ENCODE measurements at places on chromosomes 7 and 10.
A peak's percentile ranks its signal among the peaks of the same experiment; 100 is the strongest.

GRCh38 chr7:122219253-122219865 is 75.3 kb upstream of the AASS start:
- no peak for DNase-seq

GRCh38 chr10:63611078-63611477 is 89.9 kb downstream of the REEP3 start:
- no peak for DNase-seq

- no peak for DNase-seq
These were observed 1237.3 kb downstream of the XPNPEP1 start for GRCh38 chr10:108685863-108686531.

DNA sequence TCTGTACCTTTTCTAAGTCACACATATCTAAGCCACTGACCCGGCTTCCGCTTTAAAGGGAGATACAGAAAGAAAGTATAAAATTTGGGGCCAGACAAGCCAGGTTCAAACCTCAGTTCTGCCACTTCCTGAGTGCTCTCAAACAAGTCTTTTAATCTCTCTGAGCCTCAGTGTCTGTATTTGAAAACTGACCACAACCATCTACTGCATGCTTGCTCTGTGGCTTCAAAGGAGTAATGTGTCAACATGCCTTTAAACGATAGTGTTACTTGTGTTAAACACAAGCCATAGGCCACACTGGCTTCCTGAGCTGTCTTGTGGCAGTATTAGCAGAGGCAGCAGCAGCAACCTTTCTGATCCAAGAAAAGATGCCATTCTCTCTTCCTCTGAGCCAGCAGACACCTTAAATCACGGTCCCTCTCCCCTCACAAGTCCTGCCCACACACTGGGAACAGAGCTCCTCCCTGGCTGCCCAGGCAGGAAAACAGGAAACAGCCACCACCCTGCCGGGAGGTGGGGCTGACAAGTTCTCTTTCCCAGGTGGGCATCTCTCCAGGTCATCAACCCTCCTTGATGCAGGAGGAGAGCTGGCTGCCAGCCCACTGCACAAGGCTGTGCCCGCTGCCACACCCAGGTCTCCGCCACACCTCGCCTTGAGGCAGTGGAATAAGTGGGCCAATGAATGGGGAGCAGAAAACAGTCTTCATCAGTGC is 10.7 kb downstream of the HIP1 start:
- DNase-seq: peak; percentile 93

GRCh38 chr10:127952575-127952869 is 45.6 kb downstream of the PTPRE start:
- no peak for DNase-seq
